ENCODE measurements at places on chromosomes 16 and 17.

DNA sequence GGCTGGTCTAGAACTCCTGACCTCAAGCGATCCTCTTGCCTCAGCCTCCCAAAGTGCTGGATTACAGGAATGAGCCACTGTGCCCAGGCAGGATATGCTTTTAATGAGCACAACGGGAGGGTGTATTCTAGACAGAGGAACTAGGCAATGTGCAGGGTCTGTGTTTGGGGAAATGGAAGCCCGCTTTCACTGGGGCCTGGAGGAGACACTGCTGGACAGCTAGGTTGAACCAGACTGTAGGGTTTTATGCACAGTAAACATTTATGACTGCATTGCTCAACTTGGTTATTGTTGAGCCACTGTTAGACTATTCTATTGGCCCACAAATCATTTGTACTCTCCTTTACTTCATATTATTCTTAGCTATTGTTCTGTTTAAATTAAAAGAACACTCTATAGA lies 10.2 kb upstream of the SIAH1 start:
- no peak for DNase-seq

GRCh38 chr17:27368151-27368795 lies 74.4 kb downstream of the WSB1 start:
- no peak for DNase-seq

DNA sequence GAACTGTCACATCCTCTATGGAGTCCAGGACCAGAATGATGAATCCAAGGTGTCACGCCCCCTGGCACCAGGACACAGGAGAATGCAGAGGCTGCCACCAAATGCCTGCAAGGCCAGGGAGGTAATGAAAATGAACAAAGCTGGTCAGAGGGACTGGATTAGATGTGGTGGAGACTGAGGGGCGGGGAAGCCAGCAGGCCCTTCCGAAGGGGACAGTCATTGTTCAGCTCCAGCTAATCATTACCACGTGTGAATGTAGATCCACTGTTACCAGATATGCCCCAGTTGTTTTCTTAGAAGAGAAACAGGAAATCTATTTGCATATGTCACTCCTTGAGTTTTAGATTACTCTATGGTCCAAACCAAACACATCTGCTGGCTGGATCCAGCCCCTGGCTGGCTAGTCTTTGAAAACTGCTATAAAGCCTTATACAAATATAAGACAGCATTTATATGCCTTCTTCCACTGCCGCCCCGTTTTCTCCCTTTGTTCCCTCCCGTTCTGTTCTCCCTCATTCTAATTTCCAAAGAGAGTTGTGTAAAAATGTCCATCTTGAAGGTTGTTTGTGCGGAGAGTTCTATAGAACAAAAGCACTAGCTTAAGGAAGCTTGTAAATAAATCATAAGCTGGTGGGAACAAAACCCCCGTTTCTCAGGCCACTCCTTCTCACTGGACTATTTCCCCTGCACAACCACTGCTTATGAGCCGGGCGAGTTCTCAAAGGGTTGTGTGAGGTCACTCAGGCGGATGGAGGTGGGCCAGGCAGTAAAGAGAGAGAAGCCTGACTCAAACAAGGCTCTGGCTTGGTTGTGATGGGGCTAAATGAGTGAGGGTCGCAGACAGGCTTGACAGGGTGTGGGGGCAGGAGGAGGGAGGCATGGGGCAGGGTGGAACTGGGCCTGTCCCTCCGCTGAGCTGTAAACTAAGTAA lies 14.2 kb downstream of the CRYM start:
- DNase-seq = no peak

- no peak for DNase-seq
Measured at GRCh38 chr17:45132320-45132571, at the start of gene PLCD3. Gene PLCD3, minus strand, starts transcription at chr17:45132515. Its CDS starts 105 bp downstream, at chr17:45132410.

DNA sequence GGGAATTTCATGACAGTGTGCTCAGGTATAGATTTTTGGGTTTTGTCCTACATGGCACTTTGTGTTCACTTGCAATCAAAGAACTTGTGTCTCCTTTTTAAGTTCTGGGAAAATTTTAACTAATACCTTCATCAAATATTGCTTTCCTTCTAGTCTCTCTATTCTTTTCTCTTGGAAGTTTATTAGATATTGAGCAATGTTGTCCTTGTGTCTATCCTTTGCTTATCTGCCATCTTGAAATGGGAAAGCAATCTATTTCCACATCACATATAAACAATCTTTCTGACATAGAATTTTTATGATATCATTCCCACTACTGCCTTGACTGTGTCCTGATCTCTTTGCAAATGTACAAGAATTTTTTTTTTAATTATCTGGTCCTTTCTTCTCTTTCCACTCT lies 4.4 kb upstream of the ABCA9 start:
- no peak for DNase-seq

GRCh38 chr16:2019518-2019920 lies at the start of gene NPW:
Gene NPW, plus strand, starts transcription at chr16:2019785.
- no peak for DNase-seq

GRCh38 chr16:13957197-13958078 lies 37.5 kb downstream of the ERCC4 start:
- DNase-seq = no peak

DNA sequence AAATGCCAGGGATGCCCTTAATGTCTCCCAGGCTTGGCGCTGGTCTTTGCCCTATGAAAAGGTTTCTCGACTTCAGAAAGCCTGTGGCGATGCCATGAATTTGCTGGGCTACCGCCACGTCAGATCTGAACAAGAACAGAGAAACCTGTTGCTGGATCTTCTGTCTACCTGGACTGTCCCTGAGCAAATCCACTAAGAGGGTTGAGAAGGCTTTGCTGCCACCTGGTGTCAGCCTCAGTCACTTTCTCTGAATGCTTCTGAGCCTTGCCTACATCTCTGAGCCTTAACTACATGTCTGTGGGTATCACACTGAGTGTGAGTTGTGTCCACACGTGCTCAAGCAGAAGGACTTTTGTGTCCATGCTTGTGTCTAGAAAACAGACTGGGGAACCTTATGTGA lies 11.4 kb downstream of the CHST4 start:
- no peak for DNase-seq

DNA sequence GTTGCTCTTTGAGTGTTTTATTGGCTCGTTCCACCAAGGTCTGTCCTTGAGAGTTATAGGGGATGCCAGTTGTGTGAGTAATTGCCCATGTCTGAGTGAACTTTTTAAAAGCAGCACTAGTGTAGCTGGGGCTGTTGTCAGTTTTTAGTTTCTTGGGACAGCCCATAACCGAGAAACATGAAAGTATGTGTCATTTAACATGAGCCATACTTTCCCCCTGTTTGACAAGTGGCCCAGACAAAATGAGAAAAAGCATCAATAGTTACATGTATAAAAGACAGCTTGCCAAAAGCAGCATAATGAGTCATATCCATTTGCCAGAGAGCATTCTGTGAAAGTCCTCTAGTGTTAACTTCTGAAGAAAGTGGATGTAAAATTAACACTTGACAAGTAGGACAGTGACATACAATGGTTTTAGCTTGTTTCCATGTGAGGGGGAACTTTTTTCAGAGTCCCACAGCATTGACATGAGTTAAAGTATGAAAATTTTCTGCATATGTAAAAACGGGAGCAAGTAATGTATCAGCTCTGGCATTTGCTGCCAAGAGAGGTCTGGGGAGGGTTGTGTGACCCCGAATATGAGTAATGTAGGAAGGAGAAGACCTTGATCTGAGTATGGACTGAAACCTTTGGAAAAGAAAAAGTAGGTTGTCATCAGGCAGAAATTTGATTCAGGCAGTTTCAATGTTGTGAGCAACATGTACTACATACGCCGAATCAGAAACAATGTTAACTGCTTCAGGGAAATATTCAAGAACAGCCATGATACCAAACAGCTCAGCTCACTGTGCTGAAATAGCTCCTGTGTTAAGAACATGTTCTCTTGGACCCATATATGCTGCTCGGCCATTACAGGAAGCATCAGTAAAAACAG lies 56.8 kb upstream of the ARL4D start:
- no peak for DNase-seq

GRCh38 chr17:78475211-78475610 lies 96.8 kb downstream of the PGS1 start:
- no peak for DNase-seq

- no peak for DNase-seq
Measured at GRCh38 chr17:78022425-78022824, 63.9 kb downstream of the TNRC6C start.

DNA sequence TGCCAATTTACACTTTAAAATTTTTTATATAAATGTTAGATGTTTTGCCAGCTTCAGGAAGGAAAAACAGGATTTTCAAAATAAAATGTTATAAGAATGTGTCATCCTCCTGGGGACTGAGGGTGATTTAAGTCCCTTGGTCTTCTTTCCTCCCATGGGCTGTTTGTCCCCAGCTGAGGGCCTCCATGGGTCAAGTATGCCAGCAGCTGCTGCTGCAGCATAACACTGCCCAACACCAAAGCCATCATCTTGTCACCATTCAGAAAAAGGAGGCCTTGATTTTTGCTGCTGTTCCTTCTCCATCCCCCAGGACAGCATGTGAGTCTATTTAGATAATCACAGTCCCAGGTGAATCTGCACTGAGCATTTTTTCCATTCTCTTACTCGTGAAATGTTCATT lies 188.5 kb downstream of the LGALS9B start:
- DNase-seq = no peak

- DNase-seq = no peak
Measured at GRCh38 chr17:51352798-51353197, 92.5 kb downstream of the UTP18 start.

- DNase-seq = no peak
Measured at GRCh38 chr17:80526116-80526910, 18.3 kb upstream of the RPTOR start.

- no peak for DNase-seq
Measured at GRCh38 chr16:85037050-85037410, 9.4 kb downstream of the KIAA0513 start.

Measured in NCI-H2081 treated with DMSO at 0.1 percent for 48 hours (cell line).